Bronchial smooth muscle cell (primary cell): ENCODE measurements at places on chromosomes 16 and 17. TPM values are rescaled to one million over a fixed set of nuclear protein-coding genes. Genes with fewer than 3 reads are reported as not detected.

The HIGD1B gene
- total RNA-seq, result not detected in 2 replicates

The LPO gene
- total RNA-seq, result not detected in 2 replicates

The SAMD14 gene
- total RNA-seq, result 1.0 and 1.6 TPM in 2 replicates

The YBX2 gene
- 0.09 TPM in 1 of 2 replicates, not detected in the other for total RNA-seq

The STX1B gene
- total RNA-seq, result 1.0 and 3.5 TPM in 2 replicates

The GRIN2C gene
- total RNA-seq, result 0.16 and 0.26 TPM in 2 replicates

The TSPOAP1 gene
- total RNA-seq, result 0.26 and 1.1 TPM in 2 replicates

The LDHD gene
- 0.43 and 2.5 TPM in 2 replicates for total RNA-seq

The SULT1A2 gene
- total RNA-seq, result not detected in 2 replicates

The TRAF7 gene
- 44.8 and 53.2 TPM in 2 replicates for total RNA-seq
